ENCODE measurements at places on chromosomes 2 and 18. TPM values are rescaled to one million over a fixed set of nuclear protein-coding genes. Genes with fewer than 3 reads are reported as not detected.

DNA sequence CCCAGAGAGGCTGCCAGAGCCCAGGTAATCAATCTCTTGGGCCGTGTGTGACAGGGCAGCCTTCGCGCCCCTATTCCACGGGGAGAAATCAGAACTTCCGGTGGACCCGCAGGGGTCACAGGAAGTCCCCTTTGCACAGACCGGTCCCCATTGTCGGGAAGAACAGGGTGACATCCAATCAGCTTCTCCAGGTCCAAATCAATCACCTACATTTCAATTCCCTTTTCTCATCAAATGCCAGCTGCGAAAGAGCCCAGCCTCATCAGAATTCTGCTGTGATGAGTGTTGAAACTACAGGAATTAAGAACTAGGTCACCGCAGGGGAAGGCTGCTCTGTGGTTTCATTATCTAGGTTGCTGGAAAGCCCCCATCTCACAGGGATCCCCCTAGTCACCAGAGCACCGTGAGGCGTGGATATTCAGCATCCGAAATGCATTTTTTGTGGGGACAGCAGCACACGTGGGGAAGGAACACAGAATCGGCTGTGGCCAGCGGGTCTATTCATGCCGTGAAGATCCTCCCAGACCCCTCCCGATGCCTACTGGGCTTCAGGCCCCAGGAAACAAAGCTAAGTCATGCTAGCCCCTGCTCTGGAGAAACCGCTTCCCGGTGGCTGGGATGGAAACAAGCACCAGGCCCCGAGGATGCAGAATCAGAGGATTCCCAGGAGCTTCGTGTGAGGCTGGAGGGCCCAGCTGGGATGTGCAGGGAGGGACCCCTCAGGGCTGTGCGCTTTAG, 193.7 kb upstream of the ID2 start:
- DNase-seq, result no peak

- DNase-seq, result no peak
Observed at GRCh38 chr18:42296723-42297122, 341.7 kb downstream of the PIK3C3 start.

DNA sequence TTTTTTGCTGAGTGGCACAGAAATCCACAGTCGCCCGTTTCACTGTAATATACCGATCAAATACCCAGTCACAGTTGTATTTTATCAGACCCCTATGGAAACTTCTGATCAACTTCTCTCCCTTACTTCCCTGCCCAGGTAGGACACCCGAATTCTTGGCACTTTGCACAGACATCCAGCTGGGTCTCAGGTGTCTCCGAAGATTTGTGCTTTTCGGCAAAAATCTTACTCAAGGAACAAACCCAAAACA, 596 bp downstream of the MREG start:
- no peak for DNase-seq

GRCh38 chr2:119430023-119430498, 1.6 kb upstream of the TMEM37 start:
- DNase-seq, result no peak

- no peak for DNase-seq
Observed at GRCh38 chr2:191832668-191833067, 14.2 kb downstream of the CAVIN2 start.

- DNase-seq, result peak; percentile 28
Observed at GRCh38 chr18:7273301-7273921, 42.5 kb downstream of the LRRC30 start.

GRCh38 chr2:88874063-88874657, 182.7 kb downstream of the RPIA start:
- peak; percentile 63 for DNase-seq

GRCh38 chr2:59342166-59342565, 1101.0 kb upstream of the FANCL start:
- no peak for DNase-seq

Gene CKAP2L
- polyA plus RNA-seq, result 6.3 TPM

Gene ATP6V1B1
- 1.4 TPM for polyA plus RNA-seq

Measured in IMR-90 (cell line).